ENCODE measurements at places on chromosomes 2 and 18.

- no peak for DNase-seq
Measured at GRCh38 chr2:136376798-136377211, 258.9 kb upstream of the CXCR4 start.

DNA sequence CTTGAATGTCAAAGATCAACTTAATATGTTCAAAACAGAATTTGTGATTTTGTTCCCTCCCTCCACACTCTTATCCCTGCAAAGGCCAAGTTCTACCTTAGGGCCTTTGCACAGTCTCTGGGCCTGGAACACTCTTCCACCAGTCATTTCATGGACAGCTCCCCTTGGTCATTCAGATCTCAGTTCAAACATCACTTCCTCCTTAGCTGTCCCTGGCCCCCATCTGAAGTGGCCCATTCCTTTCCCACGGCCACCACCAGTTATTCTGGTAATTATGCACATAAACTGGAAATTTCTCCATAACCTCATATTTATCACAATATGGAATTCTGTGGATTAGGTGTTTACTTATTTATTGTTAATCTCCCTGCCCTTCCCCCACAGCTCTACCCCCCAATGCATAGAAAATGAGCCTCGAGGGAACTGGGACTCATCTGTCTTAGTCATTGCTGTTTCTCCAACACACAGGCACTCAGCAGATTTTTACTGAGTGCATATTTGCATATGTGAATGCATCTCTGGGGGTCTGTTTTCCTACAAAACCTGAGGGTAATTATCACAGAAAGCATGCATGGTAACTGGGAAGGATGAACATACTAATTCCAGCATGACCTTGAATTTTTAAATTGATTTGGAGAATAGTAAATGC is 35.5 kb upstream of the SPTBN1 start:
- DNase-seq: no peak

GRCh38 chr18:44123743-44124142 is 556.9 kb upstream of the SETBP1 start:
- no peak for DNase-seq

DNA sequence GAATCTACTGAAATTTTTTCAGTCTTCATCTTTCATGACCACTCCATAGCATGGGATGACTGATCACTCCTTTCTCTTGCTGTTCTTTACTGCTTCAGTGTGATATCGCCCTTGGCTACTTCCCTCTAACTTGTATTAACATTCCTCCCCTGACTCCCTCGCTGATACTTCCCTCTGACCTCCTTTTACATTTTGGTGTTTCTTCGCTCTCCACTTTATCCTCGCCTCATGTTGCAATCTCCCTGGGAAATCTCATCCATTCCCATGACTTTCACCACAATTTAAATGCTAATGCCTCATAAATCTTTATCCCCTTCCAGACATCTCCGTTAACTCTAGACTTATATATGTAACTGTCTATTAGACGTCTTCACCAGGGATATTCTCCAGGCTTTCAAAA is 167.3 kb downstream of the IKZF2 start:
- no peak for DNase-seq

DNA sequence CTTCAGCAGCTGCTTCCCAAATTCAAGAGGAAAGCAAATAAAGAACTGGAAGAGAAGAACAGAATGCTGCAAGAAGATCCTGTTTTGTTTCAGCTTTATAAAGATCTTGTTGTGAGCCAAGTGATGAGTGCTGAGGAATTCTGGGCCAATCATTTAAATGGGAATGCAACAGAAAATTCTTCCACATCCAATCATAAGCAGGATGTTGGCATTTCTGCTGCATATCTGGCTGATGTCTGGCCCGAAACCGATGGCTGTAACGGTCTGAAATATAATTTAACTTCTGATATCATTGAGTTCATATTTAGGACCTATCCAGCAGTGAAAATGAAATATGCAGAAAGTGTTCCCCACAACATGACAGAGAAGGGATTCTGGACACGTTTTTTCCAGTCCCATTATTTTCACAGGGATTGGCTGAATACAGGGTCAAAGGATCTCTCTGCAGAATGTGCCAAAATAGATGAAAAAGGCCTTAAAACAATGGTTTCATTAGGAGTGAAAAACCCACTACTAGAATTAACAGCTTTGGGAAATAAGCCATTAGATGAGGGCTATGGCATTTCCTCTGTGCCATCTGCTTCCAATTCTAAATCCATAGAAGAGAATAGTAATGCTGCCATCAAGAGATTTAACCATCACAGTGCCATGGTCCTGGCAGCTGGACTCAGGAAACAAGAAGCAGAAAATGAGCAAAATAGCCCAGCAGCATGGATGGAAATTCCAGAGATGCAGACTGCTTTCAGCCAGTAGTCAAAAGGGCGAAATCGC is 175.6 kb downstream of the MC4R start:
- DNase-seq: no peak

DNA sequence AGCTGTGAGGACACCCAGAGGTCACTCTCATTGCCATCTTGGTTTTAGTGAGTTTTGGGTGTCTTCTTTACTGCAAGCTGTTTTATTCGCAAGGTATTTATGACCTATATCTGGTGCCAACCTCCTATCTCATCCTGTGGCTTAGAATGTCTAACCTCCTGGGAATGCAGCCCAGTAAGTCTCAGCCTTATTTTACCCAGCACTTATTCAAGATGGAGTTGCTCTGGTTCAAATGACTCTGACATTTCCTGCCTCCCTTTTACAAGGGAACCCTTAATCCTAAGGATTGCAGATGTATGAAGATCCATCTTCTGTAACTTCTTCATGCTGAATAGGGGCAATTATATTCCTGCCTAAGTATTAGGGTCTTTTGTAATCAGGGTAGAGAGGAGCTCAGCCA is 708.0 kb downstream of the TMEM182 start:
- DNase-seq: no peak

GRCh38 chr18:74604774-74605173 is 7.1 kb downstream of the ZNF407 start:
- DNase-seq: no peak

GRCh38 chr18:58682429-58683069 is 11.3 kb downstream of the MALT1 start:
- no peak for DNase-seq

DNA sequence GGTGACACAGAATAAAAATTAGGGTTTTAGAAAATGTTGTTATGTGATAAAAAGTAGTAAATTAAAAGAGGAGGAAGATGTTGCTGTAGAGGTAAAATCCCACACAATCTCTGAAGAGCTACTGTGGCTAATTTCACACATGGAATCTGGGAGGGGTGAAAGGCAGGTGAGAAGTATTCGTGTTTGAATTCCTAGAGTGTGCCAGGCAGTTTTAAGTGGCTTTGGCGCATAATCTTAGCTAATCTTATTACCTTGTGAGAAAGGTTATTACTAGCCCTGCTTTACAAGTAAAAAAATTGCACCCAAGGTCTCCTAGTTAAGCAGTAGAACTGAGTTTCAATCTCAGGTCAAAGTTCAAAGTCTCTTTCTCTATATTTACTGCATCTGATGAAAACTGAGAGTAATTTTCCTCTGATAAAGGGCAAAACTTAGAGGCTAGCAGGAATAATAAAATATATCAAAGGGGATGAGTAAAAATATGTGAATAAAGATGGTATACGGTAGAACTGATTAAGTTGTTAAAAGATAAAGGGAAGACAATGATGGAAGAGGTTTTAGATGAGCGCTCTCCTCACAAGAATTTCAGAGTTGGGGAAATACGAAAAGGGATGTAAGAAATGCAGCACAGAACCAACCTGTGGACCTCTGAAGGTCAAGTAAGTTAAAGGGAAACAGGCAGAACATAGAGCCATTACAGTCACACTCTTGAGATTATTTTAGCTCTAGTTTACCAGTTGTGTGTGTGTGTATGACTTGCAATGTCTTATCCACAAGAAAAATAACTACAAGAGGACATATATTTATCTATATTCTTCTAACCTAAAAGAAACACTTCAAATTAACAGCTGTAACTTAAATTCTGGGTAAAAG is 34.8 kb downstream of the GAREM1 start:
- no peak for DNase-seq

GRCh38 chr2:109188898-109189297 is 59.9 kb downstream of the SH3RF3 start:
- DNase-seq: no peak

- no peak for DNase-seq
Measured at GRCh38 chr18:41917181-41917580, 37.9 kb upstream of the PIK3C3 start.

- no peak for DNase-seq
Measured at GRCh38 chr2:28434600-28434989, 41.9 kb downstream of the FOSL2 start.

GRCh38 chr2:28406-28975 is 17.8 kb downstream of the FAM110C start:
- no peak for DNase-seq

DNA sequence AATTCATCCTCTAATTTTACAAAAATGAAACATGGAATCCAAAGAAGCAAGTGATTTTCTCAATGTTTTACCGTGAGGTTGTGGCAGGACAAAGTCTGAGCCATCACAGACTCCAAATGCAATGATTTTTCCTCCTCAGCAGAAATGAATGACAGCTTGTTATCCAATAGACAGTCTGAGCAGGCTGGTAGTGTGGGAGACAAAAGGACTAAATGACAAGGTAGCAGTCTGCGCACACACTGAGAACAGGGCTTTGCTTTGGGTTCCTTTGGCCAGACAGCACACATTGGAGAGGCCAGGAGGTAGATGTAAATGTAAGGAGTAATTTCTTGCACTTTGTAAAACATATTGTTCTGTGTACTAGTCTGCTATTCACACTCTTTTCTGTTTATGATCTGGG is 50.3 kb upstream of the RGPD4 start:
- DNase-seq: no peak

DNA sequence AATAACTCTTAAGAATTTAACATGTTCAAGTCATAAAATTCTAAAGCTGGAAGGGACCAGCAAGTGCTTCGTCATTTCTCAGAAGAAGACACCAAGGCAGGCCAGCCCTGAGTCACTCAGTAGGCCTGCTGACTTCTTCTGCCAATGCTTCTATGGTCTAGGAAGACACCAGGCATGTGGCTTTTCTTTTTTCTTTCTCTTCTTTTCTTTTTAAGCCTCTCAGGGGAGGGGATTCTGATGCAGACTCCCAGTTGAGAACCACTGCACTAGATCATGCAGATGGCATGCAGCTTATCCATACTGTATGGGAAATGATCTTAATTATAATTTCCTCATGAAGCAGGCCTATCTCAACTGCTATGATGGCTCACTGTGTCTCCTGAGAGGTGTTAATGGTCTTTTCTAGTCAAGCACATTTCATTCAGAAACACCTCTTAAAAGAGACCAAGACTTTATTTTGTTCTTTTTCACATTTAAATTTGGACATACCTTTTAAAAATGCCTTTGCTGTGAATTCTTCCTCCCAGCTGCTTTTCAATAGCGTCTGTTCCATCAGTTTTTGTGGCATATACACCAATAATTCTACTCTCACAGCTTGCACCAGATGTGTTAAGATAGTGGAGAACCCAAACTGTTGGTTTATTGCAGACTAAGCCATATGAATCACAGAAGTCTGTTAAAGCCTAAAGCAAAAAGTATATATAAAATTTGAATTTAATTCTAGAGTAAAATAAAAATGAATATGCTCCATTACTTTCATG is 11.3 kb downstream of the KCTD18 start:
- DNase-seq: no peak

GRCh38 chr2:63538390-63538789 is 49.9 kb downstream of the WDPCP start:
- DNase-seq: no peak

- DNase-seq: no peak
Measured at GRCh38 chr2:68857855-68858456, 13.2 kb downstream of the BMP10 start.

DNA sequence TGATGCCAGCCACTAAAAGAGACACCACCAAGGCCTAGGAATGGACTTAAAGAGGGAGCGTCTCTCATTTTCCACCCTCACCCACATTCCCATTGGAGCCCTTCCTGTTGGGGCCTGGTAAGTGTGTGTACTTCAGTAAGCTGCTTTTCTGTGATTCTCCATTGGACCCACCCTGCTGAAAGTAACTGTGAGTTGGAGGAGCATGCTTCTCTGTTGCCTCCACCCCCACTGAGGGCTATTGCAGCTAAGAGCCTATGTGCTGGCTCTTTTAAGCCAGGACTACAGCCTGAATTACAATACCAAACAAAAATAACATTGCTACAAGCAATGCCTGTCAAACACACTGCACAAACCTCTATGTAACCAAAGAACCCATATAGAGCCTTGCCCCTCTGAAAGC is 81.1 kb downstream of the TRABD2A start:
- no peak for DNase-seq

GRCh38 chr2:33241581-33241980 is 234.9 kb upstream of the RASGRP3 start:
- no peak for DNase-seq

GRCh38 chr2:1744446-1745170 is at the start of gene PXDN:
PXDN (minus strand) TSS chr2:1744515; CDS start chr2:1744455, 60 bp downstream.
- DNase-seq: no peak

DNA sequence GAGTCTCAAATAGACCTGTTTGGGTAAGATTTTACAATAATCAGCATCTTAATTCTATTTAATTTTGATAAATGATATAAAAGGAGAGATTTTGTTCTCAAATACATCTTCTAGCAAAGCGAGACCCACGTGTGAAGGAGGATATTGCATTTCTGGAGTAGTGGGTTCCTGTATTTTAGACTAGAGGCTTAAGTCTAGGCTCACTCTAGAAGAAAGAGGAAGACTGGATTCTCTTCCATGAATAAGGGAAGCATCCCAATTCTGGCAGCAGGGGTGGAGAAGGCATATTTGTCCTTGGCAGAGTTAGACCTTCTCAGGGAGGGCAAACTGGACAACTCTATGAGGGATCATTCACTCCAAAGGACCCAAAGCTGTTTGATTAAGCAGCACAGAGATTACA is 11.3 kb upstream of the FAM228A start:
- no peak for DNase-seq

Data from stimulated activated CD4-positive, alpha-beta T cell treated with anti-CD3 and anti-CD28 coated beads, Interleukin-1b, Interleukin-23, amount 100 ng/mL, for 24 hours (primary cell).